H1 (cell line): ENCODE measurements at places on chromosomes 4 and X. TPM values are rescaled to one million over a fixed set of nuclear protein-coding genes. Genes with fewer than 3 reads are reported as not detected.

DNA sequence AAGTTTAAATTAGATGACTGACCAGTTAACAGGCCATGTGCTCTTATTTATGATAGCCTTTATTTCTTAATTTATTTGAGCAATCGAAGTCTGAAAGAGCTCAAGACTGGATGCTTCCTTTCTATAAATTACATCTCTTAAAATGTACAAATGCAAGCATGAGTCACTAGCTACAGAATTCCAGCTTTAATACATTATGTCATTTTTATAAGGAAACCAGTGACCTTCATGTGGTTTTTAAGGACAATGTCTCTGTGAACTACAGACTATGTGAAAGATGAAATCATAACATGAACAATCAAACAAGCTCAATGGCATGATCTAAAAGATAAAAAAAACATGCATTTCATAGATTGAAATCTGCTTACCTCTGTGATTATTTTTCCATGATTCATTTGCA, 15.4 kb downstream of the HTR2C start:
- no peak overlapping the region for H3K4me3 ChIP-seq
- no peak overlapping the region for H3K27ac ChIP-seq

- H3K36me3 ChIP-seq = no peaks in the 10 kb centered on the region
- peak; percentile 68 for DNase-seq
- no peaks in the 10 kb centered on the region; the same call in 1 of the 2 replicates for H3K4me1 ChIP-seq
- no peak overlapping the region for H3K4me3 ChIP-seq
- H3K27ac ChIP-seq = no peak overlapping the region
These were observed 21.8 kb downstream of the CMC4 start for GRCh38 chrX:155048977-155049619.

- no peak overlapping the region for H3K27ac ChIP-seq
- no peak overlapping the region for H3K4me3 ChIP-seq
- DNase-seq = no peak
- no peaks in the 10 kb centered on the region for H3K36me3 ChIP-seq
These were observed 82.9 kb downstream of the LAS1L start for GRCh38 chrX:65451663-65452062.

MUC7 gene
- total RNA-seq = not detected in 2 replicates

CFAP299 gene
- total RNA-seq = not detected in 2 replicates
